ENCODE measurements at places on chromosomes 3 and 15.

GRCh38 chr3:48240000-48240963, 622 bp upstream of the ZNF589 start:
- DNase-seq = no peak

GRCh38 chr15:49843725-49844124, 222.9 kb downstream of the DTWD1 start:
- DNase-seq = no peak

GRCh38 chr3:16266714-16267113, 1.7 kb downstream of the OXNAD1 start:
- DNase-seq = no peak

DNA sequence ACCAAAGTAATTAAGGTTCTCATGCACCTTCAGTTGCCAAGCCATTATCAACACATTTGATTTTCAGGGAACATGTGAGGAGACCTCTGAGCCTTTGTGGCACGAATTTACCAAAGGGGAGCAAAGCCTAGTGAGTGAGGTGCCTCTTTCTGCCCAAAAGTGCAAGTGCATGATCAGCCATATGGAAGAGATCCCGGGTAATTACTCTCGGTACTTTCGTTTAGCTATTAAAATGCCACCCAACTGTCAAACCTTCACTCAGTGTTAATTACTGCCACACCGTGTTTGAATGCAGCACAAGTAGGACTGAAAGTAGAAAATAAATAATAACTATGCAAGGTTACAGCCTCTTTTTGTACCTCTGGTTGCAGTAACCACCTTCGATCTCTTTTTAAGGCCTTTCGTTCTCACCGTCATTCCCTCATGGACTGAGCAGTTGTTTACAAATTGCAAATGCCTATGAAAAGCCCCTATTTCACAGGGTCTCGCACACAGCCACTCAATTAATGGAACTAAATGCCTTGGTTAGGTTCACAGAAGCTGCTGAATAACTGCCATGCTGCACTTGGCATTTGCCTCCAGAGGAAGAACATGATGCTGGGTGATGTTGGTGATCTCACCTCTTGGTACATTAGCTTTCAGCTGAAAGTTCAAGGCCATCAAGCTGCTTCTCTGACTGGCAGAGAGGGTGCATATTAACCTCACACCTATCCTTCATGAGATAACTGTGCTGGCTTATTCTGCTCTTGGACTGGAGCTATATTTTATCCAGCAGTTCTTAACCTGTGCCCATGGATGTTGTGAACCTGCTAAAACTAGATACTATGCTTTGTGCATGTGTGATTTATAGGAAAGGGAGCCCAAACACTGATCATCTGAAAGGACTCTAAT, 69.9 kb downstream of the TNIK start:
- DNase-seq = no peak

GRCh38 chr15:77446840-77447390, 26.2 kb downstream of the HMG20A start:
- no peak for DNase-seq

- no peak for DNase-seq
These were observed 290.6 kb downstream of the SATB1 start for GRCh38 chr3:18134386-18135059.

DNA sequence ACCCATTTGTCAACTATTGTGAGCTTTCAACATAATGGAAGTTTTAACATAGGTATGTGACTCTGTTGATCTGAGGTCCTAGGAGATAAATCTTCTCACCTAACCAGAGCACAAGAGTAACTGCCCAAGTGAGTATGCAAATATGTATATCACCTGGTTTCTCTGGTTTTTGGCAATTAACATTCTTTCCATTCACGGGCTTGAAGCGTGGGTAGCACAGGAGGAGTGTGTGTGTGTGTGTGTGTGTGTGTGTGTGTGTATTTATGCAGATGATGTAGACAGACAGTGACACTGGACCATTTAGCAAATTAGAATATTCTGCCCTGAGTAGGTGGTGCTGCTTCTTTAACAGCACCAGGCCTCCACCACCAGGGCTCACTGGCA, 15.0 kb downstream of the EPHB1 start:
- no peak for DNase-seq

GRCh38 chr15:40968290-40969085, 15.2 kb downstream of the CHAC1 start:
- no peak for DNase-seq

- no peak for DNase-seq
These were observed 80.9 kb downstream of the DUT start for GRCh38 chr15:48411971-48412591.

GRCh38 chr3:144957398-144958101, 985.9 kb downstream of the DIPK2A start:
- DNase-seq = no peak

GRCh38 chr3:38614651-38615352, 34.7 kb downstream of the SCN5A start:
- DNase-seq = no peak

- DNase-seq = no peak
These were observed 35.6 kb downstream of the MAP1A start for GRCh38 chr15:43552986-43553385.

DNA sequence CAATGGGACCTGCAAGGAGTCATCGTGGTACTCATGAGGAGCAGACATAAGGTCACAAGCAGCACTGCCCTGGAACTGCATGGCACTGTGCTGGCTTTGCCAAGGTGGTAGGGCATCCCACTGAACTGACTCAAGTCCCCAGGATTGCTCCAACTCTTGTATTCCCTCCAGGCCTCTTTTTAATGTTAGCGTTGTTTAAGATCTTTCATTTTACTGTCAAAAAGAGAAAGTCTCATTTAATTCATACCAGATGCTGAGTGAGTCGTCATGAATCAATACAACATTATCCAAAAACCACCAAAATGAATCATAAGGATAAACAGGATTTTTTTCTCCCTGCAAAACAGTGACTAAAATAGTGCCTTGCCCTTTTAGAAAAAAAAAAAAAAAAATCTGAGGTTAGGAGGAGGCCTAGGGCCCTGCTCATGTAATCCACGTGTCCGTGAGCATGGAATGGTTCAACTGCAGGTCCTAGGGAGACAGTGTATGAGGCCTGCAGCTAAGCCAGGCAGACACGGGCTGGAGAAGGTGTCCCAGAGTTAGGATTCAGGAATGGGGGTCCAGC, 36.7 kb upstream of the BLM start:
- DNase-seq = no peak

- DNase-seq = peak; percentile 59
These were observed 200.5 kb downstream of the GOLGA6L6 start for GRCh38 chr15:20340931-20341661.

- DNase-seq = no peak
These were observed 21.6 kb downstream of the EPHB1 start for GRCh38 chr3:134816623-134817022.

- DNase-seq = no peak
These were observed 37.6 kb upstream of the EPHB3 start for GRCh38 chr3:184523825-184524615.

GRCh38 chr15:35698966-35699575, 153.1 kb upstream of the DPH6 start:
- DNase-seq = no peak

DNA sequence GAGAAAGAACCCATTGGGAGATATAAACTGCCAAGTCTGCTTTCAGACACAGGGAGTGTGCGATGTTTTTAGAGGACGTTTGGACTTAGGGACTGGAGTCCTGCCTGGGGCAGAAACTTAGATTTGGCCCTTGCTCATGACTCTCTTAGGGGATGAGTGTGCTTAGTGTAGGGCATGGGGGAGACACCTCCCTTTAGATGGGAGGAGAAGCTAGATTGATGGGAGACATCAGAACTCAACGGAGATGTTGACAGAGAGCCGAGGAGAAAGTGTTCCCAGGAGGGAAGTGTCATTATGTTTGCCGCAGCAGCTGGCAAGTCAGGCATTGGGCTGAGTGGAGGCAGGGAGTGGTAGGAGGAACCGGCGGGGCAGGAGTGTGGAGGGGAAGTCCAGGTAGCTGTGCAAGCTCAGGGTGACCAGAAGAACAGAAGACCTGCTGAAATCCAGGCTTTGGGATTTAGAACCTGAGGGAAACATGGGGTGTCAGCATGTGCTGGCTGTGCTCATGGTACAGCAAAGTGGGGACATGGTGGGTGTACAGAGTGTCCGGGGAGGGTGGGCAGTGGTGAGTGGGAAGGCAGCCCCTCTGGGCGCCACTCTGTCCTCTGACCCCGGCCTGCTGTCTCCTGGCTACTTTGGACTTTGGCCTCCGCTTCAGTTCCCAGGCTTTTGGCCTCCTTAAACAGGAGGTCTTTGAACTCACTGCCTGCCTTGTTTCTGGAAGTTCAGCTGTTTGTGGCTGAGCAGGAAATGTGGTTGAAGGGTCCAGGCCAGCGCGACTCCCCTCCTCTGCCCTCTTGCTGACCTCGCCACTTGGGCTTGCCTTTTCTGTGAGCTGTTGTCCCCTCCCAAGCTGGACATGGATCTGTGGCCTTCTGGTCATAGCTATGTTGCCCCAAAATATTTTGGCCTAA, 324.0 kb upstream of the LRRFIP2 start:
- no peak for DNase-seq

DNA sequence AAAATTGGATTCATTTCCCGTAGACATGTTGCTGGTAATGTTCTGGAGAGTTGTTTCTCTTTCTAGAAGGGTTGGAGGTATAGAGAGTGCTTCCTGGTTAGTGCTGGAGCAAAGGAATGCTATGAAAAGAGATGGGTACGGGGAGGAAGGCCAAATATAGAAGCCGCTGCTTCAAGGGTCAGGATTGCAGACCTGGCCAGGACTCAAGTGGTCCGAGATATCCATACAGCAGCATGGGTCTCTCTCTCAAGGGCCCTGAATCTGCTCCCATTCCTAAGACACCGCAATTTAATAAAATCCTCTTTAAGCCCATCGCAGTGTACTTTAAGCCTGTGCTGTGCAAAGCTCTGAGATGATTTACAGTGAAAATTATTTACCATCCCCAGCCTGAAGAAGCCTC, 287.0 kb downstream of the FAM43A start:
- DNase-seq = no peak

DNA sequence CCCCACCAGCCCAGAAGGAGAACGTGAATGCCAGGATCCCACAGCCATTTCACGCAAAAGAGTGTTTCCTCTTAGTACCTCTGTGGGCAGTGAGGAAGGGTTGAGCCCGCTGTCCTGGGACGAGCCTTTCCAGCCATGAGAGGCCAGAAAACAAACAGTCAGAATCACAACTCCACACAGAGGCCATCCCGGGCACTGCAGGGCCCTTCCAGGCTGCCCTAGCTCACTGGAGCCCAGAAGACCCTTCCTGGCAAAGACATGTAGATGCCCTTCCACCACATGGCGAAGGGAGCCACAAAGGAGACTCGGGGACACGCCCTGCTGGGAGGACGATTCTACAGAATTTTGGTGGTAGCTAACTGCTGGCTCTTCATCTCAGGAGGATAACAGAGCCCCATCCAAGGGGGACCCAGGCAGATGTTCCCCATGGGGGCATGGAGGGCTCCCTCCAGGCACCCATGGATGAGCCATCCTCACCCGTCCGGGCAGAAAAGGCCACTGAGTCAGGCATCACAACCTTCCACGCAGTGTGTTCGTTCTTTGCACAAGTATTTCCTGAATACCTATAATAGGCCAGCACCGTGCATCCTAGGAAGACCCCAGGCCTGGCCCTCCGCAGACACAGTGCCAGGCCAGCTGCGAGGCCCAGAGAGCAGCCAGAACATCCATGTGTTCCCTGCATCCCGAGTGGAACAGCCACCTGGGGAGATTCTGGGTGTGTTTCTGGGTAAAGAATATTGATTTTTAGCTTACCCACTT, 47.2 kb downstream of the SLC12A8 start:
- DNase-seq = no peak

GRCh38 chr3:40387895-40388254, 891 bp downstream of the ENTPD3 start:
- no peak for DNase-seq

DNA sequence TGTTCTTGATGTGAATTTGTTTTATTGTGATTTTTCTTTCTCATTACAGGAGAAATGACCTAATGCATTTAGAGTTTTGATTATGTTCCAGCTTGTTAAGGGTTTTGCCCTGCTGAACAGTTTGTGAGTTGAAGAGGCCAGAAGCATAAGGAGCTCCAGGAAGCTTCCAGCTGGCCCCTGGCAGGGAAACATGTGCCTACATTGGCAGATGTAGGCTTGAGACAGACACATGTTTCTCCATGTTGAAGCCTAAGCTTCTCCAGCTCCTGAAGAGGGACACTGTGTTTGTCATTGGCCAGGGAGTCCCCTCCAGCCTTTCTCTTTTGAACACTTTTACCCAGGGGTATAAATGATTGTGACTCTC, 88.4 kb downstream of the ASB7 start:
- no peak for DNase-seq

- DNase-seq = no peak
These were observed 1.2 kb upstream of the EFCAB12 start for GRCh38 chr3:129429602-129430001.

DNA sequence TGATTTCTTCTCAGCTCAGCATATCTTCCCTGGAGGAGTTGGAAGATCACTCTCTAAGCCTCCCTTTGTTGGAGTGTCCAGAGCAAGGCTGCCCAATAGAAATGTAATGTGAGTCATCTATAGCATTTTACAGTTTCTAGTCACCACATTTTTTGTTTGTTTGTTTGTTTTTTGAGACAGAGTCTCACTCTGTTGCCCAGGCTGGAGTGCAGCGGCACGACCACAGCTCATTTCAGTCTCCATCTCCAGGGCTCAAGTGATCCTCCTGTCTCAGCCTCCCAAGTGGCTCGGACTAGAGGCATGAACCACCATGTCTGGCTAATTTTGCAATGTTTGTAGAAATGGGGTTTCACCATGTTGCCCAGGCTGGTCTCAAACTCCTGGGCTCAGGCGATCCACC, 21.3 kb downstream of the KLHL6 start:
- DNase-seq = no peak
